LNCaP clone FGC (cell line): ENCODE measurements at places on chromosomes 7 and 10.

DNA sequence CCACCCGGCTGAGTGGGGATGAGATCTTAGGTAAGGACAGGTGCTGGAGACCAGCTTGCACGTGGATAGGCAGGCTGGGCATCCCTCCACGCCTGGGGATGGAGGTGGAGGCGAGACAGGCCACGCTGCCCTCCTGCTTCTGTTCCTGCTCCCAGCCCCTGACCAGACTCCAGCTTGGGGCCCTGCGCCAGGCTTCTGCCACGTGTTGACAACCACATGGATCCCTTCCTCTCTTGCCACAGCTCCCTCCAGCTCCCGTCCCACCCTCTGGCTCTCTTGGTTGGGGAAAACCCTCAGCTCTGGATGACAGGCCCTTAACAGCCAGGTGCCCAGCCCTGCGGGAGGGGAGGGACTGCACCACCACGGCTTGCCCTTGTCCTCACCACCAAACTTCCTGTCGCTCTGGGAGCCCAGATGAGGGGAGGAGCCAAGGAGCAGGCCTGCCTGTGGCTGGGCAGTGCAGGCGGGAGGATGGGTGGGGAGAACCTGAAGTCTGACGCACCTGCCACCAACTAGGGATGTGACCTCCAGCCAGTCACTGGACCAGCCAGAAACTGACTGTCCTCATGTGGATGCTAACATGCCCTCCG, 36.0 kb downstream of the KCNH2 start:
- no peak for DNase-seq

DNA sequence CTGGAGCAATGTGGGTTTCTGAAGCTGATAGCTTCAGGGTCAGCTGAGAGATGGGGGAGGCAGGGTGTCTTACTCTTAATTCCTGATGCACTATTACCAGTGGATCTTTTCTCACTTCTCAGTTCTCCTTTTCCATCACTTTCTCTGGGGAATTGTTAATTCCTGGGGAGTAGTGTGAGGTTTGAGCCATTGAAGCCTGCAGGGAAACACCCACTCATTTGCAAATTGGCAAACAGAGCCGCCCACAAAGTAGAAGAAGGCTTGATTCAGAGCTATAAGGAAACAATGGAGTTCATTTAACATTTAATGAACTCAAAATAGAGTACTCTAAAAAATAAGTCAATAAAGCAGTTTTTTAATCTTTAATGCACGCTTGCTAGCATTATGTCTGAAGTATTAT, 4.3 kb upstream of the TECTB start:
- no peak for DNase-seq

- no peak for DNase-seq
Measured at GRCh38 chr7:22997871-22998518, 15.9 kb downstream of the HYCC1 start.

GRCh38 chr7:139058943-139059342, 23.1 kb upstream of the ZC3HAV1L start:
- no peak for DNase-seq
